ENCODE measurements at places on chromosomes 16 and 17.

- H3K36me3 ChIP-seq, result peaks cover 2% of the 10 kb centered on the region
- peaks cover 9% of the 10 kb centered on the region for H3K27me3 ChIP-seq
- no peak overlapping the region for H3K4me3 ChIP-seq
- H3K4me1 ChIP-seq, result peaks cover 3% of the 10 kb centered on the region
Observed at GRCh38 chr17:76982408-76983074, 114.3 kb downstream of the MGAT5B start.

DNA sequence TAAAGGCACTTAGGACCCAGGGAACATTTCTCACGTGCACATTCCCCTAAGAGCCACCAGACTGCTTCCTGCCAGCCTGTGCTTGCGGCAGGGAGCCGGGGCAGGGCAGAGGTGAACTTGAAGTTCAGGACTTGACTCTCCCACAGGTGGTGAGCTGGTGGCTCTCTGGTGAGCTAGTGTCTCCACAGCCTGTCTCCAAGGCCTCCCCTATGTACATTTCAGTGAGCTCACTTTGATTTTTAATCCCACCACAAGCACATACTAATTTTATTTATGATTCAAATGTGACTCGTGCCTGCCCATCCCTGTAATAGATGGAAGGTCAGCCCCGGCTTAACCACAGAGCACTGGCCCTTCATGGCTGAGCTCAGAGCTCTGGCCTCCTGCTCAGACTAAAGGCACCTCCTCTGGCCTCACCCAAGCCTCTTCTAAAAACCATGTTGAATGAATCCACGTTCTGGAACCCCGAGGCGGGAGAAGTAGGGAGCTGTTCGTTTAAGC is 9.2 kb downstream of the SNN start:
- H3K27me3 ChIP-seq, result no peaks in the 10 kb centered on the region
- no peak for DNase-seq
- H3K4me3 ChIP-seq, result no peak overlapping the region
- H3K4me1 ChIP-seq, result peaks cover 7% of the 10 kb centered on the region

- H3K4me1 ChIP-seq, result peaks cover 9% of the 10 kb centered on the region
- peaks cover 2% of the 10 kb centered on the region for H3K36me3 ChIP-seq
- no peak overlapping the region for H3K4me3 ChIP-seq
- no peaks in the 10 kb centered on the region for H3K27me3 ChIP-seq
- H3K27ac ChIP-seq, result no peak overlapping the region
- DNase-seq, result no peak
Observed at GRCh38 chr17:82235775-82236141, 6.9 kb downstream of the SLC16A3 start.

- H3K36me3 ChIP-seq, result peaks cover 3% of the 10 kb centered on the region
- no peak for DNase-seq
- H3K4me1 ChIP-seq, result peaks cover 24% of the 10 kb centered on the region
- no peaks in the 10 kb centered on the region for H3K27me3 ChIP-seq
- H3K27ac ChIP-seq, result no peak overlapping the region
Observed at GRCh38 chr16:24995469-24995868, 19.7 kb downstream of the ARHGAP17 start.
